ENCODE measurements at places on chromosomes 3 and 15.

DNA sequence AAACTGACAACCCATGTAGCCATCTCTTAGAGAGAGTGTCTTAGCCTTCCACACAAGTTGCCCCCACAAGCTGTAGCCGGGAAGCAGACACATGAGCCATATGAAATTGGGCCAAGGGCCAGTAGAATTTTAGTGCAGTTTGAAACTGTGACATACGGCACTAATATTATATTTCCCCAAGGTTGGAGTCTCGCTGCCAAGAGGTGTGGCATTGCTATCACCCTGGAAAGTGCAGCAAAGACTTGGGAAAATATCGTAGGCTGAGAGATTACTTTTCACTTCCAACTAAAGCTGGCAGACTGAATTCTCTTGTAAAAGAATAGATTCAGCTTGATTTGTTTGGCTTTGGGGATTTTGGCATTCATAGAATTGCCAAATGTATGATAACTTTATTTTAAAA lies 89.2 kb downstream of the ECT2 start:
- no peak for DNase-seq

DNA sequence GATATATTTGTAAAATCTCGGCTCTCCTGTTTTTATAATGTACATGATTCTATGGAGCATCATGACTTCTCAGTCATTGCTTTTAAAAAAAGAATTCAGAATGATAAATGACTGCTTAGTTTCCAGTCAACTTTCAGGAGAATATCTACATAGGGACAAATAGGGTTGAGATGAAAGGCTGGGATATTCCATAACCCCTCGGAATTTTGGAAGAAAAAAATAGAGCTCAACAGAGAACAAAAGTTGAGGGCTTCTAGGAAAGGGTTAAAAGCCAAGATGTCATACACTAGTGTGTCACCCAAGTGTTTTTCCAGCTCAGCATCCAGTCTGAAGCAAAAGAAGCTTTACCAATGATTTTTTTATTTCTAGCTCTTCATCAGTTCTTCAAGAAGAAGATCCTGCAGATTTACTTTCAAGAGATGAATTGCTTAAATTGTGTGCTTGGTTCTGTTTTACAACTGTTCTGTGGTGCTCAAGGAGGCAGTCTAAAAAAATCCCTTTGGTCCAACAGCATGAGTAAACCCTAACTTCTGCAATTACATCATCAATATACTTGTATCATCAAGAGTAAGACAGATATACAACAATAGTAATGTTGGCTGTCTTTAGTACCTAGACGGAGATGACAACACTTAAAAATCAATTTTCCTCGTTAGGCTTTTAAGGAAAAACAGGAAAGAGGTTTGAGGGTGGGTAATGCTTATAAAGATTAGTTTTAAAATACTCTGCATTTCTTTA lies 979 bp downstream of the UNC13C start:
- DNase-seq, result no peak

- no peak for DNase-seq
These were observed 153.2 kb upstream of the THBS1 start for GRCh38 chr15:39427705-39428104.

- DNase-seq, result no peak
These were observed 69.8 kb downstream of the ISG20 start for GRCh38 chr15:88708655-88709054.

DNA sequence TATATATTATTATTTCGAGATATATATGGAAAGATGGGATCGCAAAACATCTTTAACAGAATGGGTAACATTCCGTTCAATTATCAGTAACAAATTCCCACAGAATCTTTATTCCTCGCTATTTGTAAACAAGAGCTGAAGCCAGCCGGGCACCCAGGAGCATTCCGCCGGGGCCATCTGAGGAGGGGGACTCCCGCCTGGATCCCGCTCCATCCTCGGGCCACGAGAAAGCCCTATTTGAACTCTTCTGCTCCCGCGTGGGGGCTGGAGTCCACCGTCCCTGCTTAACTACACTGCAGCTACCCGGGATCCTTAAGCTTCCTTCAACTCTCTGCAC lies 687 bp downstream of the GPR176 start:
- DNase-seq, result no peak

DNA sequence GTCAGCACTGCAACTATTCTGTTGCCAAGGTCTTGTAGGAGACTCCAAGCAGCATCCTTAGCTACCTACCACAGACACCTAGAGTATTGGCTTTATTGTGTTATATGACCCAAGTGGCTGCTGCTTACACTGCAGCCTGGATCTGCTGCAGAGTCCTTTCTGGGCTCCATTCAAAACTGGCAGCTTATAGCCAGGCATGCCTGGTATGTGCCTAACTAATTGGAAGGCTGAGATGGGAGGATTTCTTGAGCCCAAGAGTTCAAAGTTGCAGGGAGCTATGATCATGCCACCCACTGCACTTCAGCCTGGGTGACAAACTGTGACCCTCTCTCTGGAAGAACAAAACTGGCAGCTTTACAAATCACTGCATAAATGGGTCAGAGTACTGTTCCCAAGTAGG lies 8.6 kb downstream of the NDUFB4 start:
- no peak for DNase-seq

DNA sequence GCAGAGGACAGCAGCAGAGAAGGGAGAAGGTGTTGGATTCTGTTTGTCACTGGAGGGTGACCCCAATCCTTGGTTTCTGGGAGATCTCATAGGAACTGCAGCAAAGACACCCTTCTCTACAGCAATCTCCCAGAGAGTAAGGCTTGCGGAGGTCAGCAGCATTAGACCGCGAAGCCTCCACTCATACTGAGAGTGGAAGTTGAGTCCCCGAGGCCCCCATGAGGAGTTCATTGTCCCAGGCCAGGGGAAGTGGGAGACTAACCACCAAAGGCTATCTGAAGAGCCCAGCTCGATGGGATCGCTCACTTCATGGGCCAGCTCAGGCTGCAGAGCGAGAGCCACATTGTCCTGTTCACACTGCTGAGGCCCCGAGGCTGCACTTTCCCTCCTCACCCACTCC lies 44.6 kb downstream of the GLDN start:
- DNase-seq, result no peak

DNA sequence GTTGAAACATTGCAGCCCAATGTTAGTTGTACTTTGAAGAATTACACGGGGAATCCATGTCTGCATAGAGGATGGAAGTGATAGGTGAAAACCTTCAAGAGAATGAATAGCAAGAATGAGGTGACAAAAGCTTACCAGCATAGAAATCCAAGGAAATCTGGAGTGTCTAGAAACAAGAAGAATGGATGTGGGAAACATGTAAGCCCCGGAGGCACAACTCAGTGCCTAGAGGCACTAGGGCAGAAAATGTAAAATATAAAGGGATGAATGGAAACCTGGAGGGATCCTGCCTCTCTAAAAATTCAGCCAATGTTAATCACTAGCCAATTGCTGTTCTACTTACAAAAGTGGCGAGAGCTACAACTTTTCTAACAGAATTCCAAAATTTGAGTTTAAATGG lies 619.0 kb downstream of the TBL1XR1 start:
- no peak for DNase-seq

DNA sequence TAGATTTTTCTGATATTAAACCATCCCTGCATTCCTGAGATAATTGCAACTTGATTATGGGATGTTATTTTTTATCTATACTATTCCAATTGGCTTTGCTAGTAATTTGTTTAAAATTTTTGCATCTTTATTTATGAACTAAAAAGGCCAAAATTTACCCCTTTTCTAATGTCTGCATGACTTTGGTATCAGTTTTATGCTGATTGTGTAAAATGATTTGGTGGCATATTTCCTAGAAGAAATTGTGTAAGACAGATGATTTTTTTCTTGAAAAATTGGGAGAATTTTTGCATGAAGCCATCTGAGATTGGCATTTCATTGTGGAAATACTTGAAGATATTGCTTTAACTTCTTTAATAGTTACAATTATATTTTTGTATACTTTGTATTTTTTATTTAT lies 183.8 kb upstream of the TBL1XR1 start:
- no peak for DNase-seq

- DNase-seq, result no peak
These were observed 82.2 kb downstream of the TRAK1 start for GRCh38 chr3:42173307-42173706.

DNA sequence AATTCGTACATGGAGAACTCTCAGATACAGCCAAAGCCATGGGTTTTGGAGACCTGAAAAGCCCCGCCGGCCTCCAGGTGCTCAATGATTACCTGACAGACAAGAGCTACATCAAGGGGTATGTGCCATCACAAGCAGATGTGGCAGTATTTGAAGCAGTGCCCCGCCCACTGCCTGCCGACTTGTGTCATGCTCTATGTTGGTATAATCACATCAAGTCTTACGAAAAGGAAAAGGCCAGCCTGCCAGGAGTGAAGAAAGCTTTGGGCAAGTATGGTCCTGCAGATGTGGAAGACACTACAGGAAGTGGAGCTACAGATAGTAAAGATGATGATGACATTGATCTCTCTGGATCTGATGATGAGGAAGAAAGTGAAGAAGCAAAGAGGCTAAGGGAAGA lies 23.5 kb downstream of the MYO5A start:
- DNase-seq, result no peak

DNA sequence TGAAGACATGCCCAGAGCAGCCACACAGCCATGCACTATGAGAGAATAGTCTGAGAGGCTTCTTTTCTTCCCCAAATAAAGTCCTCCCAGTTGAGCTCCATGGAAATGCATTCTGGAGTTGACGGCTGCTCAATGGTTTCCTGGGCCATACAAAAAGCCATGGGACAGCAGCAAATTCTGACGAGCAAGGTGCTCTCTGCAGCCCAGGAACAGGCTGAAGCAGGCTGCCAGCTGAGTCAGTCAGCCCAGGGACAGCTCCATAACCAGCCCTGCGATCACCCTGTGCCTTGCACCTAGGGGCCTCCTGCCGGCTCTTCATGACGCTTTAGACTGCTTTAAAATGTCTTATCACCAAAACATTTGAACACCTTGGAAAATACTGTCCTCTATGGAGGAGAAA lies 256.3 kb upstream of the CHRNA7 start:
- no peak for DNase-seq

- DNase-seq, result no peak
These were observed 40.9 kb downstream of the CBLB start for GRCh38 chr3:105827959-105828358.

- DNase-seq, result peak; percentile 78
These were observed 79.0 kb downstream of the SERPINI1 start for GRCh38 chr3:167814441-167814951.

DNA sequence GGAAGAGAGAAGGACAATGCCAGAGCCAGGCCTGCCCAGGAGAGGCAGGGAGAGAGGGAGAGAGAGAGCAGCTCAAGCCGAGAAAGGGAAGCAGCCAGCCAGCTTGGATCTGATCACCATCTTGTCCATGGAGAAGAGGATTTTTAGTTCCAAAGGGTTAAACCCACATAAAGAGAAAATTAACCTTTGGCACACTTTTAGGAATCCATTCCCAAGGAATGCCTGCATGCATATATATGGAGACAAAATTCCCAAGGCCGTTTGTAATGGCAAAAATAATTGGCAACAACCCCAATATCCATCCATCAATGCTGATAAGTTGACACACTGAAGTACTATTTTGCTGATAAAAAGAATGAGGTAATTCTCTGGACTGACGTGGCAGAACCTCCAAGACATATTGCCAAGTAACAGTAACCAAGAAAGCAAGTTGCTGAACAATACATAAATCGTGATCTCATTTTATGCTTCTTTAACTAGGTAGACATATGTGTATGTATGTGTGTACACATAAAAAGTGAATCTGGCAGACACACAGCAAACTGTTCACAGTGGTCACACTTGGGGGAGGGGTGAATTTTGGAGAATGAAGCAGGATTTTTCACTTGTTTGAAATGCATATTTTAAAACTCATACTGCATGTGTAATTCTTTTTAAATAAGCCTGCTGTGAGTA lies 7.5 kb upstream of the STRA6 start:
- DNase-seq, result no peak

DNA sequence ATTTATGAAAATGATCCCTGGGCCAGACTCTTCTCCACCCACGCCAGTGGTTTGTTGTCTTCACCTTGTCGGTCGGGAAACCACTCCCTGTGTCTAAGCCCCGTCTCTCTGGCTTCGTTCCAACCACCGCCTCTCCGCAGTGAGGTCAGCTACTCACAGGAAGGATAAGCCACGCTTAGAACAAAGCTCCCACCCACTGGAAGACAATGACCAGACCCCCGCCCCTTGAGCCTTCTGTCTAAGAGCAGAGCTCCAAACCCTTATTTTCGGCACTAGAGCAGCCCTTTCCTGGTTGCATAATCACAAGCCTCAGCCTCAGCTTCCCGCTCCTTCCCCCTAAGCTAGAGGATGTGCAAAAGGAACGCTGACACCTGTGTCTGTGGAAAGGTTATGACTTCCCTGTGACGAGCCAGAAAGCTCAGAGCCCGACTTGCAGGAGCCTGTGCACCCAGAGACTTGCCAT lies 114.9 kb upstream of the MEF2A start:
- DNase-seq, result peak; percentile 27
